ENCODE measurements at places on chromosomes 5 and 9. TPM values are rescaled to one million over a fixed set of nuclear protein-coding genes. Genes with fewer than 3 reads are reported as not detected.

SLC25A2 gene
- 1.7 TPM for total RNA-seq

SHROOM1 gene
- total RNA-seq, result 10.0 TPM

ANKRD18A gene
- 0.53 TPM for total RNA-seq

PAEP gene
- not detected for total RNA-seq

C9orf153 gene
- total RNA-seq, result not detected

IRX1 gene
- total RNA-seq, result 3.8 TPM

PDE6A gene
- 3.6 TPM for total RNA-seq

MUSK gene
- total RNA-seq, result 1.2 TPM

Measured in hepatocyte (in vitro differentiated cells).